ENCODE measurements at places on chromosomes 3 and 15. TPM values are rescaled to one million over a fixed set of nuclear protein-coding genes. Genes with fewer than 3 reads are reported as not detected.

DNA sequence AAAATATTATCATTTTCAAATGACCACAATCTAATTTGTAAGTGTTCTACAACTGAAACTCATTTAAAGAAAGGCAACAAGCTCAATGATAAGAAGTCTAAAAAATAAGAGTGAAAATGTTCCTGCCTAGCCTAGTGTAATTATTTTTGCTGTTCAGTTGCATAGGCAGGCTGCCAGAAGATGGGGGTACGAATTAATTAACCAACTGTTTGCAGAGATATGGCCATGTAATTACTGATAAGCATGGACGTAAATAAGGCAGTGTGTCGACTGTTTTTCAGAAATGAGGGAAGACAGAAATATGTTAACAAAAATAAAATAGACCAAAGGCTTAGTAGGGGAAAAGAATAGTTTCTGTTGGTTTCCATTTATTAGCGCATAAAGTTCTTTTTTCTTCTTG, 24.7 kb upstream of the SCAANT1 start:
- DNase-seq = peak; percentile 46
- no peaks in the 10 kb centered on the region for H3K36me3 ChIP-seq
- no peak overlapping the region for H3K4me3 ChIP-seq
- peaks cover 10% of the 10 kb centered on the region for H3K4me1 ChIP-seq
- no peak overlapping the region for H3K27ac ChIP-seq

DNA sequence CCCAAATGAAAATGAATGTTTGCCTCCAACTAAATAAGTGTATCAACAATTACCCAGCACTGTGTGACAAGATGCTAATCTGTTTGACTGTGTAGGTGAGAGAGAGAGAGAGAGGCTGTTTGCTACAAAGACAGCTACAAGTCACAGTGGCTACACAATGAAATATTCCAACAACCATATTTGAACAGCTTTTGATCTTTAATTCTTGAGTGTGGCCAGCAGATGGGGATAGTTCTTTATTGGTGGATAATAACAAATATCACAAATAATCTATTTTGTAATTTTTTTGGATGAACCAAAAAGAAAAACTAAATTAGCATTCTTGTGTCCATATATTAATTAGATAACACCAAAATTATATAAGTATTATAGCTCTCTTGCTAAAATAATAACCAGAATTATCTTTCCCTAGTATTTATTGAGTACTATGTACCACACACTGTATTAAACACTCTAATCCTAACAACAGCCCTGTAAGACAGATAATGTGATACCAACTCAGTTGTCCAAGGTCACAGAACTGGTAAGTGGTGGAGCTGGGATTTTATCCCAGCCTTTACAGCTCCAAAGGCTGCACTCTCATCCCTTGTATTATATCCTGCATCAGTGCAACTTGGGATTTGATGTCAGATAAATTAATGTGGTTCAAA, 61.9 kb upstream of the C3orf80 start:
- H3K36me3 ChIP-seq = no peaks in the 10 kb centered on the region
- H3K27me3 ChIP-seq = no peaks in the 10 kb centered on the region
- H3K27ac ChIP-seq = no peak overlapping the region
- no peak overlapping the region for H3K4me3 ChIP-seq
- DNase-seq = no peak

GRCh38 chr3:102174312-102174712, 260.5 kb upstream of the ZPLD1 start:
- no peaks in the 10 kb centered on the region for H3K36me3 ChIP-seq
- H3K4me3 ChIP-seq = no peak overlapping the region
- DNase-seq = no peak
- no peaks in the 10 kb centered on the region for H3K27me3 ChIP-seq
- no peaks in the 10 kb centered on the region for H3K4me1 ChIP-seq
- H3K27ac ChIP-seq = no peak overlapping the region

Gene CBLB
- polyA plus RNA-seq = 11.4 TPM

DNA sequence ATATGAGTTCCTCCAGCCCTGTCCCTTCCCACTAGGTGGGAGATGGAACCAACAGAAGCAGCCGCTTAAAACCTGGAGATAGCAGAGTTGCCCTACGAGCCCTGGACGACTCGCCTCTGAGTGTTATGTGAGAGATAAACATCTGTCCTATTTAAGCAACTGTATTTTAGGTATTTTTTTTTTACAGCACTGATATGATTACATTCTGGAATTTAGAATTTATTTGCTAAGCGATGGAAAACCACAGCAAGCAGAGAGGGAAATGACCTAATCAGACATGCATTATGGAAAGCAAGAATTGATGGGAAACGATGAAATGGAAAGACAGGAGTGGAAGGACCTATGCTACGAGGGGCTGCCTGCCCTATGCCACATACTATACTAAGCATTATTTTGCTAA, 379.0 kb upstream of the IL12A start:
- no peak overlapping the region for H3K27ac ChIP-seq
- H3K36me3 ChIP-seq = no peaks in the 10 kb centered on the region
- H3K4me3 ChIP-seq = no peak overlapping the region
- DNase-seq = no peak

DNA sequence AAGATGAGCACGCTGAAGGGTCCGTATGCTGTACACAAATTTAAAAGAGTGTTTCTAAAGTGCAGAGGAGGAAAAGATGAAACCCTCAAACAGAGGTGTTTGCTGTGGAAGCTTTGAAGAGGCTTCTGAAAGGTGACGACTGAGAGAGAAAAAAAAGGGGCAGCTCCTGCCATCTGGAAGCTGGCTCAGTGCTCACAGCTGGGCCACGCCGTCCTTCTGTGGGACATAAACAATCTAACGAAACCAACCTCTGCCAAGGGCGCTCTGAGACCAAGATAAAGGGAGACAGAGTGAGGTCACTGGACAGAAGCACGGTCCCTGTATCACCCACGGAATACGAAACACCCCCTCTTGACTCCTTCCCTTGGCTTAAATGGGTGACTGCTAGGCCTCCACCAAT, 96.3 kb upstream of the SLC6A6 start:
- H3K27me3 ChIP-seq = no peaks in the 10 kb centered on the region
- peaks cover 2% of the 10 kb centered on the region for H3K4me1 ChIP-seq
- H3K4me3 ChIP-seq = no peak overlapping the region
- no peak overlapping the region for H3K27ac ChIP-seq

Gene TRIM42
- not detected for polyA plus RNA-seq

GRCh38 chr3:185268194-185268962, 14.5 kb upstream of the EHHADH start:
- H3K4me3 ChIP-seq = no peak overlapping the region
- H3K4me1 ChIP-seq = no peaks in the 10 kb centered on the region
- H3K27me3 ChIP-seq = peaks cover 6% of the 10 kb centered on the region
- no peaks in the 10 kb centered on the region for H3K36me3 ChIP-seq
- DNase-seq = no peak

GRCh38 chr3:156483961-156484787, 70.7 kb downstream of the SSR3 start:
- DNase-seq = no peak
- no peak overlapping the region for H3K4me3 ChIP-seq
- H3K36me3 ChIP-seq = no peaks in the 10 kb centered on the region
- peak overlapping the region; percentile 17 for H3K27ac ChIP-seq

- H3K4me3 ChIP-seq = no peak overlapping the region
- H3K36me3 ChIP-seq = no peaks in the 10 kb centered on the region
- no peaks in the 10 kb centered on the region for H3K27me3 ChIP-seq
- no peak overlapping the region for H3K27ac ChIP-seq
- no peak for DNase-seq
- H3K4me1 ChIP-seq = peaks cover 53% of the 10 kb centered on the region
Observed at GRCh38 chr3:16932877-16933276, 48.1 kb downstream of the PLCL2 start.

Gene SAMD7
- polyA plus RNA-seq = not detected

GRCh38 chr3:178849199-178849910, 222.3 kb downstream of the ZMAT3 start:
- H3K4me3 ChIP-seq = no peak overlapping the region
- H3K4me1 ChIP-seq = no peaks in the 10 kb centered on the region

GRCh38 chr3:132555306-132556035, 41.6 kb upstream of the ACKR4 start:
- peaks cover 2% of the 10 kb centered on the region for H3K36me3 ChIP-seq
- no peaks in the 10 kb centered on the region for H3K27me3 ChIP-seq
- H3K4me3 ChIP-seq = no peak overlapping the region
- no peak overlapping the region for H3K27ac ChIP-seq
- DNase-seq = no peak

- no peaks in the 10 kb centered on the region for H3K36me3 ChIP-seq
- no peaks in the 10 kb centered on the region for H3K27me3 ChIP-seq
- peak; percentile 2 for DNase-seq
- no peaks in the 10 kb centered on the region for H3K4me1 ChIP-seq
- no peak overlapping the region for H3K4me3 ChIP-seq
Observed at GRCh38 chr15:48759921-48760320, 50.9 kb downstream of the CEP152 start.

Gene ADGRG7
- polyA plus RNA-seq = not detected

GRCh38 chr15:98722209-98722608, 73.9 kb downstream of the IGF1R start:
- peaks cover 18% of the 10 kb centered on the region for H3K4me1 ChIP-seq
- H3K27me3 ChIP-seq = no peaks in the 10 kb centered on the region
- no peaks in the 10 kb centered on the region for H3K36me3 ChIP-seq
- no peak overlapping the region for H3K27ac ChIP-seq
- peak; percentile 17 for DNase-seq
- no peak overlapping the region for H3K4me3 ChIP-seq

Gene OR5K2
- polyA plus RNA-seq = not detected

Gene LRRC2
- polyA plus RNA-seq = 0.39 TPM

DNA sequence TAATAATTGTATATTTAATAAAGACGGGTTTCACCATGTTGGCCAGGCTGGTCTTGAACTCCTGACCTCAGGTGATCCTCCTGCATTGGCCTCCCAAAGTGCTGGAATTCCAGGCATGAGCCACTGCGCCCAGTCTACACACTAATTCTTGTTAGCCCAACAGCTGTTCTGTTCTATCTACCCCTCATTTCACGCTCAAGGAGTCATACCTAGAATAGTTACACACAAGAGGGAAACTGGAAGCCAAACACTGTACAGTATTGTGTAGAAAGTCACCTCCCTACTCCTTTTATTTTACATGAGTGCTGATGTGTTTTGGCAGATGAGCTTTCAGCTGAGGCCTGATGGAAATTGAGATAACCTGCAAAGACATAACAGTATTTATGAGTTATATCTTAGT, 13.4 kb upstream of the CTDSPL2 start:
- no peak overlapping the region for H3K4me3 ChIP-seq
- no peaks in the 10 kb centered on the region for H3K4me1 ChIP-seq

Gene APEH
- polyA plus RNA-seq = 25.2 TPM

DNA sequence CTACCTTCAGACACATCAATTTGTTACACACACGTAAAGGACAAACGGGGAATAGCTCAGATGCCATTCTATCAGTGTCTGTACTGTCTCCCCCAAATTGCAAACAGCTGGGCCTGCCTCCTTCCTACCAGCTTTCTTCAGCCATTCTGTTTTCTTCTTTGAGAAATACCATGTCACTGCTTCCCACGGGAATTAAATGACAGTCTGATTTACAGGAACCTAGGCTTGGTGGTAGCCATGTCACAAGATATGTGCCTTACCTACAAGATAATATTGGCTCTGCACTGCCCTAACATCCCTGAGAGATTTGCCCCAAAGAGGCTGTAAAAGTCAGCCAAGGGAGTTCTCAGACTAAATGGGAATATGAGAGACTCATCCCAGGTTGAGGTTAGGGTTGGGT, 308.3 kb downstream of the LRTM1 start:
- no peaks in the 10 kb centered on the region for H3K36me3 ChIP-seq
- no peaks in the 10 kb centered on the region for H3K4me1 ChIP-seq
- no peak overlapping the region for H3K4me3 ChIP-seq

- peaks cover 24% of the 10 kb centered on the region for H3K4me1 ChIP-seq
- DNase-seq = peak; percentile 82
- H3K4me3 ChIP-seq = no peak overlapping the region
- H3K36me3 ChIP-seq = no peaks in the 10 kb centered on the region
Observed at GRCh38 chr3:62159709-62160092, 213.6 kb downstream of the FEZF2 start.

Gene SLC7A14
- polyA plus RNA-seq = 0.01 TPM

Gene LDHAL6B
- not detected for polyA plus RNA-seq

Gene LOXL1
- 9.4 TPM for polyA plus RNA-seq

Gene SI
- not detected for polyA plus RNA-seq

- H3K4me3 ChIP-seq = no peak overlapping the region
- peaks cover 2% of the 10 kb centered on the region for H3K36me3 ChIP-seq
- no peak for DNase-seq
- H3K27me3 ChIP-seq = no peaks in the 10 kb centered on the region
Observed at GRCh38 chr15:82855286-82856100, 46.1 kb downstream of the WHAMM start.

Gene CORO2B
- polyA plus RNA-seq = 2.8 TPM

GRCh38 chr15:60352525-60352924, 45.3 kb downstream of the ANXA2 start:
- H3K4me1 ChIP-seq = no peaks in the 10 kb centered on the region
- no peak for DNase-seq
- H3K27me3 ChIP-seq = no peaks in the 10 kb centered on the region
- no peak overlapping the region for H3K4me3 ChIP-seq

DNA sequence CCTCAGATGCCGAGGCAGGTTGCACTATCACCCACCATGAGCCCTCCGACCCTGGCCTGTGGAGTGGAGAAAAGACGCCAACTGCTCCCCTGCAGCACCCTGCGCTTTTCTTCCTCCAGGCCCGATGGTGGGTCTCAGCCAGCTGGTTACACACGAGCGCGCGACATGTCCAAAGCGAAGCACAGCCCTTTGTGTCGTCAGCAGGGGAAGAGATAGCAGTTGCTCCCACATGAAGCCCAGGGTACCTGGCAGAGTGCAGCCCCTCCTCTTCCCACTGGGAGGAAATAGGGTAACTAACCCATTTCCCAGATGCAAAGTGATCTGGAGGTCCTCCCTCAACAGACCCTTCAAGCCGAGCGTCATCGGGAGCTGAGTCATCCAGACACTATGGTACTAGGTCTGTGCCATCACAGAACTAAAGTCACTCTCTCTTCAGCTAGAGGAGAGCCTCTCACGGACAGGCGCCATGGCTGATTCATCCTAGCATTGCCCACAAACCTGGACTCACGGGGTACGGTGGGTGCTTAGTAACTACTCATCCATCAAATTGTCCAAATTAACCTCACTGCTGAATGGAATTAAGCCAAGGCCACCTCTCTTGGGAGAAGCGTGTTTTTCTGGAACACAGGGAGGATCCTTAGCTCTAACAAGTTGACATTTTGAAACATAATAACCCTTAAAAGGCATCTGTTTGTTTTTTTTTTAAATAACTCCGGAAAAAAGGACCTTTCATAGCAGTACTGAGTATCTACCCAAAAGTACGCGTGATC, 45.2 kb upstream of the BDH1 start:
- H3K36me3 ChIP-seq = no peaks in the 10 kb centered on the region
- no peak for DNase-seq
- no peaks in the 10 kb centered on the region for H3K27me3 ChIP-seq
- H3K27ac ChIP-seq = no peak overlapping the region

- H3K4me1 ChIP-seq = no peaks in the 10 kb centered on the region
- H3K27ac ChIP-seq = no peak overlapping the region
- no peak for DNase-seq
- H3K36me3 ChIP-seq = no peaks in the 10 kb centered on the region
- H3K4me3 ChIP-seq = no peak overlapping the region
- H3K27me3 ChIP-seq = no peaks in the 10 kb centered on the region
Observed at GRCh38 chr3:99781761-99782160, 35.9 kb upstream of the CMSS1 start.

- no peak overlapping the region for H3K27ac ChIP-seq
- H3K4me3 ChIP-seq = no peak overlapping the region
- no peaks in the 10 kb centered on the region for H3K36me3 ChIP-seq
- no peaks in the 10 kb centered on the region for H3K4me1 ChIP-seq
- H3K27me3 ChIP-seq = no peaks in the 10 kb centered on the region
- no peak for DNase-seq
Observed at GRCh38 chr3:16668776-16669545, 63.7 kb upstream of the DAZL start.

- H3K36me3 ChIP-seq = no peaks in the 10 kb centered on the region
- H3K4me3 ChIP-seq = no peak overlapping the region
- H3K27me3 ChIP-seq = no peaks in the 10 kb centered on the region
- H3K27ac ChIP-seq = no peak overlapping the region
- H3K4me1 ChIP-seq = peaks cover 8% of the 10 kb centered on the region
Observed at GRCh38 chr3:127040216-127040615, 57.3 kb downstream of the PLXNA1 start.
